ENCODE measurements at places on chromosomes 11 and 22.
A peak's percentile ranks its signal among the peaks of the same experiment; 100 is the strongest.

DNA sequence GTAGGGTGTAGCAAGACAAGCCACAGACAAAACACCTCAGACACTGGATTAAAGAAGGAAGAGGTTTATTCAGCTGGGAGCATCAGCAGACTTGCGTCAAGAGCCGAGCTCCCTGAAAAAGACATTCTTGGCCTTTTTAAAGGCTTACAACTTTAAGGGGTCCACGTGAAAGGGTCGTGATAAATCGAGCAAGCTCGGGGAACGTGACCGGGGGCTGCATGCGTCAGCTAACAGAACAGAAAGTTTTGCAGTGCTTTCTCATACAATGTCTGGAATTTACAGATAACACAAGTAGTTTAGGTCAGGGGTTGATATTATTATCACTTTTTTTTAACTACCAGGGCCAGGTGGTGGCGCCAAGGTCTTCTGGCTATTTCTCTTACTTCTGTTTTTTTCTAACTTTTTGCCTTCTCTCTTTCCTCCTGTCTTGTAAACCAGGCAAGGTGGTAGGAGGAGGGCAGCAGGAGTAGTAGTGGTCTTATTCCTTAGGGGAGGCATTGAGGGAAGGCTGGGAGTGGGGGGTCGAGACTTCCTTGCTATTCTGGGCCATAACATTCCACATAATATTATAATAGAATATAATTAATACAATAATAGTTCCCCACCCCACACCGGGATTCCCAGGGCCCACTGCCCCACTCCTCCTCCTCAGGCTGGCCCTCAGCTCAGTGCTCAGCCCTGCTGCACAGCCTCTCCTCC is 587 bp upstream of the ALDH3B1 start:
- no peak for DNase-seq

DNA sequence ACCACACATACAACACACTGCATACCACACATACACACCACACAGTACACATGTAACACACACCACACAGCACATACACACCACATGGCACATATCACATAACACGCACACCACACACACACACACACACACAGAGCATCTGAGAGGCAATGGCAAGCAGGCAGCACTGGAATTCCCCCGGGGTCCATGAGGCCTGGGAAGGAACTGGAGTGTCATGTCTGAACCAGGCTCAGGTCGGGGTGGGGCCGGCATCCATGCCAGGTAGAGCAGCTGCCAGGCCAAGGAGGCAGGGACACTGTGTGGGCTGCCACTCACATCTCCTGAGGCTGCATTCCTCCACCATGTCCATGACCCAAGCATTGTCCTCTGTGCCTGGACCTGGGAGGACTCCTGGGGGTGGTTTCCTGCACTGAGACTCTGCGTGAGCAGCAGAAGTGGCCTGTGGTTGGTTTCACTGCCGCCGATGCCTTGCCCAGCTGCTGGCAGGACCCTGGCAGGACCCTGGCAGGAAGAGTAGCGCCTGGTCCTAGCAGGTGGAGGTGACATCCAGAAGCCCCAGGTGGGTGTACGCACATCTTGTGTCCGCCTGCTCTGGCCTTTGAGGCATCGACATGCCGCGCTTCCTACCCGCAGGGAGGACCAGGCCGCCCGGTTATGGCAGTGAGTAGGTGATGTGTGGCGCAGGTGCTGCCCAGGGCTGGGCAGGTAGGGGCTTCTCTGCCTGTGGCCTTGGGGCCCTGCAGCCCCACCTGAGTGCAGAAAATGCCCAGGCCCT is 1280.4 kb downstream of the TBC1D22A start:
- DNase-seq: no peak

DNA sequence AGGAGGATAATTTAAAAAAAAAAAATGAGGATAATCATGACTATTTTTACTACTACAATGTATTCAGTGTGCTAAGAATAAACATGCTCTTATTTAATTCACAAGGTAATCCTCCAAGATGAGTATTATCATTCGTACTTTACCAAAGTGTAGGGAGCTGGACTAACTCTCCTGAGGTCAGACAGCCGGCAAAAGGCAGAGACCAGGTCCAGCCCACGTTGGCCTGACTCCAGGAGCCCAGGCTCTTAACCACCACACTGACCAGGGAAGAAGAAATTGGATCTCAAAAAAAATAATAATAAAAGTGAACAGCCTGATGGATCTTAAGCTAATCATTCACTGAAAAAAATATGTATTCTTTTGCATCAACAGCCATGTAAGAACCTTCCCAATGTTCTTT is 25.2 kb downstream of the PLAAT3 start:
- DNase-seq: no peak

DNA sequence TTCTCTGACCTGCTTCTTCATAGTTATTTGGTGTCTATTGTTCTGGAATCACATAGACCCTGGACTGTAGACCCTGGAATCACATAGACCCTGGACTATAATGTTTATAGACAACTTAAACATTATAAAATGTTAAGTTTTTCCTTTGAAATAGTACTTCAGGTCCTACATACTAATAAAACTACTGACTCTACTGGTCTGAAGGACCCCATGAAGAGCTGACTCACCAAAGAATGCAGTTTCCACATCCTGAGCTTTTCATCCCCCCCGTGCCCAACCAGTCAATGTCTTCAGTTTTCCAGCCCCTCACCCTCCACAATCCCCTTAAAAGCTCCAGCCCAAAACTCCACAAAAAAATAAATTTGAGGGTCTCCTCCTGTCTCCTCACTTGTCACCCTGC is 6.6 kb upstream of the PLEKHA7 start:
- no peak for DNase-seq

DNA sequence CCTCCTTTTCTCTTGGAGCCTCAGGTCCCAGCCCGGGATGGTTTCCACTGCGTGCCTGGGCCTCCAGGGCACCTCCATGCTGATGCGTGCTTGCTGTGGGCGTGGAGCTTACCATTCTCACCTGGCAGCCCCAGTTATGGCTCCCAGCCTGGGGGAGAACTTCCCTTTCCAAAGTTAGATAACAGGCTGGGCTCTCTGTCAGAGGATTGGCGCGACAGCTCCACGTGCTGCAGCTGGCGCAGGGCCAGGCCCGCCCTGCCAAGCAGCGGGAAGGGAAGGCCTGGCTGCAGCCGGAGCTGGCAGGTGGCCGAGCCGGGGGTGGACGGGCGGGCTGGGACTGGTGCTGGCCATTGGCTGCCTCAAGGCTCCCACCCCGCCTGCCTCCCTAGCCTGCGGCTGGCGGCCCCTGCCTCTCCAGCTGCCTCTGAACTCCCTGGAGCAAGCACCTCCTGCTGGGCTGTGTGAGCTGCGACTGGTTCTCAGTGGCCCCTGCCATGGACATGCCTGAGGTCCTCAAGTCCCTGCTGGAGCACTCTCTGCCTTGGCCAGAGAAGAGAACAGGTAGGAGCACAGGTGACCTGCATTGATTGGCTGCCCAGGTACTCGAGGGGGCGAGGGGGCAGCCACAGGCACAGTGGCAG is 14.6 kb upstream of the TEF start:
- DNase-seq: peak; percentile 96

- DNase-seq: no peak
Observed at GRCh38 chr11:119891055-119891768, 162.2 kb upstream of the NECTIN1 start.

DNA sequence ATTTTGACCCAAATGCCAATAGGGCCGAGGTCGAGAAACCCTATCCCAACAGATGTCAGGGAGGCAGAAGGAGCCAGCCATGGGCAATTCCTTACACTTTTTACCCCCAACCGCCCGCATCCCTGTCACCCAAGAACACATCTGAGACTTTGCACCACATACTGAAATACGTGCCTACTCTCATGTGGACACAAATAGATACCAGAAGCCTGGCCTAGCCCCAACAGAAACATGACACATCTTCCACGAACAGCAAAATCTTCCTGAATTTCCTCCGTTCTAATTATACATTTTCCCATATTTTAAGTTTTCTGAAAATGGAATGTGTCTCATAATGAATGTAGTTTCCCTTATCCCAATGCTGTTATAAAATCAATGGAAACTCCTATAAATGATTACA is 64.7 kb downstream of the SLC1A2 start:
- peak; percentile 69 for DNase-seq

GRCh38 chr22:48423481-48423911 is 1404.2 kb downstream of the BRD1 start:
- DNase-seq: peak; percentile 86

- DNase-seq: no peak
Observed at GRCh38 chr22:48669986-48670716, 1157.5 kb downstream of the BRD1 start.

DNA sequence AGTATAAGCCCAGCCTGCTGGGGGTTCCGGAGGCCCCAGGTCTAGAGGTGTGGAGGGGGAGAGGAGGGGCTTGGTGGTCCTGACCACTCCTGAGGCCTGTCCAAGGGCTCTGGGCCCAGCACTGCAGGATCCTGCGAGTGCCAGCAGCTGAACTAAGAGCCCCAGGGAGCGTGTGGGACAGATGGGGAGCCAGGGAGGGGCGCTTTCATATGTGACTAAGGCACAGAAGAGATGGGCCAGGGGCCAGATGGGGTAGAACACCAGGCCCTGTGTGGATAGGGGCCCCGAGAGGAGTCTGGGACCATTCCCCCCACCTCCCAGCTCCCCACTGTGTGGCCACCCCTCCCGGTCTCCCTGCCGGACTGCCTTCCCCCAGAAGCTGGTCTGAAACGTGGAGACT is 18.4 kb downstream of the MAFF start:
- DNase-seq: no peak

DNA sequence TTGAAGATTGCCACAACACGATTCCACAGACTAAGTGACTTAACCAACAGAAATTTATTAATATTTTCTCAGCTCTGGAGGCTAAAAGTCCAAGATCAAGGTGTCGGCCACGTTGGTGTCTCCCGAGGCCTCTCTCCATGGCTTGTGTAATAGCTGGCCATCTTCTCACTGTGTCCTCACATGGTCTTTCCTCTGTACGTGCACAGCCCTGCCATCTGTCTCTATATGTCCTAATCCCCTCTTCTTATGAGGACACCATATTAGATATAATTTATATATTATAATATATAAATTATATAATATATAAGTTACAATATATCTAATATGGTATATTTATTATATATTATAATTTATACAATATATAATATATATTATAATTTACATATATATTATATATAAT is 25.1 kb upstream of the SCGB1A1 start:
- no peak for DNase-seq

GRCh38 chr11:85171648-85172257 is 455.4 kb downstream of the DLG2 start:
- no peak for DNase-seq

DNA sequence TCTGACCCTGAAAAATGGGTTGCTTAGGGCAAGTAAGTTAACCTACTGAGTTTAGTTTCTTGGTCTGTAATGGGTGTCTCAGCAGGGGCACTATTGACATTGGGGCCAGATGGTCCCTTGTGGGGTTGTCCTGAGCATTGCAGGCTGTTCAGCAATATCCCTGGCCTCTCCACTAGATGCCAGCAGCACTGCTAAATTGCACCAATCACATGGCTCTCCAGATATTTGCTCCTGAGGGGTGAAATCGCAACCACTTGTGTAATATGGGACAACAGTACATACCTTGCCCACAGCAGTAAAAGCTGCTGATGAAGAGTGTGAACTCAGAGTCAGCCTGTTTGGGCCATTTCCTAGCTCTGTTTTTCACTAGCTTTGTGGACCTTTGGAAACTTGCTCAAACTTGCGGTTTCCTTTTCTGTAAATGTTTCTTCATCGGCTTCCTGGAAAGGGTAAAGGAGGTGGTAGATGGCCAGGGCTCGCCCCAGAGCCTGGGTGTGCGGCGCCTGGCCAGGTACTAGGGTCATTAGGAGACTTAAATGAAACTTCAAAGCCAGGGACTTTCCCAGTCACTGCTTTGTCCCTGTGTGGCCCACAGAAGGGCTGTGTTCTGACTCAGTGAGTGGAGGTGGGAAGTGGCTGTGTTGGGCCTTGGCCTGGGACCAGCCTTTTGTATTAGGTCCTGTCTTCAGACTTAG is 13.0 kb downstream of the NCF4 start:
- peak; percentile 85 for DNase-seq

DNA sequence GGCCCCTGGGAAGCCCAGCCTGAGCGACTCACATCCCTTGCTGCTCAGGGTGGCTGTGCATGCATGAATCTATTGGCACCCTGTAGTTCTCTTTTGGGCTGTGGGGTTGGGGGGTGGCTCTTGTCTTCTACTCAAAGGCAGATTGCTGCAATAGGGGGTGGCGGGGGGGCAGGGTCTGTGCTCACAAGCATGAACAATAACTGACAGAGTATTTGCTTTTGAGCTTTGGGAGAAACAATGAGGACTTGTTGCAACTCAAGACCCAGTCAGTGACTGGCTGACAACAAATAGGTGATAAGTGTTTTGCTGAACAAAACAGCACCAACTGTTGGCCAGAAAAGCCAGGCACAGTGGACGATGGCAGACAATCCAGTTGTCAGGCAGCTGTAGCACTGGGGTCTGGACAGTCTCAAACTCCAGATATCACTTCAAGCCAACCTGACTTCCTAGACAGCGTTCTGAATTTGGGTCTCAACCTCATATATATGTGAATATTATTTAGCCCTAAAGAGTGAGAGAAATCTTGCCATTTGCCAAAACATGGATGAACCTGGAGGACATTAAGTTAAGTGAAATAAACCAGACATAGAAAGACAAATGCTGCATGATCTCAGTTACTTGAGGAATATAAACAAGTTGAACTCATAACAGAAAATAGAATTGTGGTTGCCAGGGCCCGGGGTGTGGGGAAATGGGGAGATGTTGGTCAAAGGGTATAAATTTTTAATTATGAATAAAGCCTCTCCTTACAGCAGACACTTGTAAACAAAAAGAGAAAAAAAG is 61.7 kb downstream of the ME3 start:
- DNase-seq: no peak

DNA sequence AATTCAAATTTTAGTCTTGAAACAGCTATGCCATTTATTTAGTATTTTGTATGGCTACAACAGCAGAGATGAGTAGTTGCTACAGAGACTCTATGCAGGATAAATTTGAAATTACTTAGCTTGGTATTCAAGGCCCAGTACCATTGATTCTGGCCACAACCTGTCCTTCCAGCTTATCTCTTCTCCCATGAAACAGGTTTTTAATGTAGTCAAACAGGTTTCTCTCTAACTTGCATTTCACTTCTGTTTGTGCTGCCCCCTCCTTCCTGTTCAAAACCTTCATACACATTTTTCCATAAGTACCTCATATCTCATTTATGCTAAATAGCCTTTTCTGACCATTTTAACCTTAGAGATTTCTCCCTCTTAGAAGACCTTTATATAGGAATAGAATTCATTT is 3.3 kb downstream of the USP47 start:
- no peak for DNase-seq

DNA sequence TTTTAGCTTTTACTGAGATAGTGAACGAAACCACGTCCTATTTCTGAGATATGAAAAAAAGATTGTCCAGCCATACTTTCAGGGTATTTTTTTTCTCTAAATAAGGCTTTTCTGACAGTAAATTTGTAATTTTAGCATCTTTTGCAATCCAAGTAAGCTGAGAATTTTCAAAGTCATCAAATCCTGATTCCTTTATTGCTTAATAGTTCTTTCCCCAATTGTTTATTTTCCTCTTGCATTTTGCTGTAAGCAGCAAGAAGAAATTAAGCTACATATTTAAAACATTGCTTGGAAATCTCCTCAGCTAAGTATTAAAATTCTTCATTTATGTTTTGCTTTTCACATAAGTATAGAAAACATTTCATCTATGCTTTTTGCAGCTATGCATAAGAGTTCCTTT is 493.3 kb upstream of the CCDC179 start:
- DNase-seq: no peak
